CD8-positive, alpha-beta memory T cell (primary cell): ENCODE measurements at places on chromosomes 1 and 21. TPM values are rescaled to one million over a fixed set of nuclear protein-coding genes. Genes with fewer than 3 reads are reported as not detected.

Gene PKLR
- not detected for total RNA-seq

Gene RIMS3
- 1.7 TPM for total RNA-seq

Gene SH2D5
- 0.24 TPM for total RNA-seq

Gene KRTAP10-3
- total RNA-seq = not detected

Gene AMPD1
- total RNA-seq = not detected

Gene BMP8A
- 0.18 TPM for total RNA-seq

Gene LGR6
- total RNA-seq = 0.53 TPM

Gene NTNG1
- total RNA-seq = not detected
